Stimulated activated effector memory CD8-positive, alpha-beta T cell treated with anti-CD3 and anti-CD28 coated beads, Interleukin-12 subunit alpha, Interleukin-12 subunit beta, amount 100 ng/mL, for 72 hours (primary cell): ENCODE measurements at places on chromosomes 1 and 21.

DNA sequence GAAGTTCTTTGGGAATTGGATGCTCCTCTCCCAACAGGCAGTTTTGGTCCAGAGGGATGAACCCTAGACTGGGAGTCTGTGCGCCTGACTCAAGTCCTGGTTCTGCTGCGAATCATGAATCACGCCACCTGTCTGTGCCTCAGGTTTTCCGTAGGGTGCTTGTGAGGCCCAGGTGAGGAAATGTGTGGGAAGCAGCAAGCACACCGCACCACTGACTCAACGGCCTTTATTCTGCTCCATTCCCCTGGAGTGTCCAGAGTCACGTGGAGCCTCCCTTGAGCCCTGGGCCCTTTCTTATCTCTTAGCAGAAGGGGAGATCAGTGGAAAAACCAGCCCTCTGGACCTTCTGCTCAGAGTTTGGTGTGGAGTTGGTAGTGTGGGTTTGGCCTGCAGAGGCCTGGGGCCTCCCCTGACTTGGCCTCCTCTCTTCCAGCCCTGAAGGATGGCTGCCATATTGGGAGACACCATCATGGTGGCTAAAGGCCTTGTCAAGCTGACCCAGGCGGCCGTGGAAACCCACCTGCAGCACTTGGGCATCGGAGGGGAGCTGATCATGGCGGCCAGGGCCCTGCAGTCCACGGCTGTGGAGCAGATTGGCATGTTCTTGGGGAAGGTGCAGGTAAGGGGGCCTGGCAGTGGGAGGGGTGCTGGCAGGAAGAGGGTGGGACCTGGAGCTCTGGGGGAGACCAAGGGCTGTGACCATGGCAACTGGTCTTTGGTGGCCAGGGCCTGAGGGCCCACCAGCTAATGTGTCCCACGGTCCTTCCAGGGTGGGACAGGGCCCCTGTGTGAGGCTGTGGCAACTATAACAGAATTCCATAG is 21.1 kb downstream of the COQ8A start:
- no peak for DNase-seq

- DNase-seq, result no peak
Observed at GRCh38 chr1:67041841-67042503, 12.0 kb downstream of the SLC35D1 start.

- DNase-seq, result no peak
Observed at GRCh38 chr1:170247751-170248521, 102.2 kb downstream of the NTMT2 start.

DNA sequence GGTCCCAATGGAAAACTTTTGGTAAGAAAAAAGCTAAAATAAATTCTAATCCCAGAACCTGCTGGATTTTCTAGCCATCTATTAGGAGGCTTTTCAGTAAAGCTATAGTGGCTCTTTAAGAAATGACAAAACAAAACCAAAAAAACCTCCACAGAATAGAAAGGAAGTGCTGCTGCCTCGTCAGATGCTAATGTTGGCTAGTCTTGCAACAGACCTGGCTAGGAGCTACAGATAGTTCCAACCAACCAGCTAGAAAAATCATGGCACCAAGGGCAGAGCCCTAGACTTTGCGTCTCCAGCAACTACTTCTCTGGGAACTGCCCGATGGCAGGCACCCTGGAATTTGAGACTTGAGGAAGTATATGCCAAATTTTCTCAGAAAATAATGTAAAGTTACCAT is 7.6 kb downstream of the CD101 start:
- DNase-seq, result no peak

DNA sequence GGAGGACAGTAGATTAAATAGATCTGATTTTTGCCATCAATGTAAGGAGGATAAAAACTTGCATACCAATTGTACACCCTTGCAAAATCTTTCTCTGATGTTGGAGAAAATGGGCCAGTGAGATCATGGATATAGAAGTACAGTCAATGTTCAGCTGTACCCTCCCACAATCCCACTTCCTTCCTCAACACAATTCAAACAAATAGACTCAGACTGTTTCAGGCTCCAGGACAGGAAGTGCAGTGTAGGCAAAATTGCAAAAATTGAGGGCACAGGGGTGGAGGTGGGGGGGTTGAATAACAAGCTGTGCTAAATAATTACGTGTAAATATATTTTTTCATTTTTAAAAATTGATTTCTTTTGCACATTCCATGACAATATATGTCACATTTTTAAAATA is 3.9 kb upstream of the IFI44 start:
- no peak for DNase-seq

DNA sequence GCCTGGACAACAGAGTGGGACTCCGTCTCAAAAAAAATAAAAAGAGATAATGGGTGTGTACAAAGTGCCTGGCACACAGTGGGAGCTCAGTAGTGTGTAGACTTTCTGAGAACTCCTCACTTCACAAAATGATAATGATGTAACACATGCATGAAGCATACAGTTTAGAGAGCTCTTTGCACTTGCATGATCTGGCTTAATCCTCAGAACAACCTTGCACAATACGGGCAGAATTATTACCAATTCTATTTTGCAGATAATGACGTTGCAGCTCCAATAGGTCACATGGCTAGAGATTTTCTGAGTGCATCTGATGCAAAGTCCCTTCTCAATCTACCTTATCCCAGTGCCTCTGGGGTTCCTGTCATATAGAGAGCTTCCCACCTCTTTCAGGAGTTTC is 71.4 kb downstream of the CD247 start:
- DNase-seq, result no peak

DNA sequence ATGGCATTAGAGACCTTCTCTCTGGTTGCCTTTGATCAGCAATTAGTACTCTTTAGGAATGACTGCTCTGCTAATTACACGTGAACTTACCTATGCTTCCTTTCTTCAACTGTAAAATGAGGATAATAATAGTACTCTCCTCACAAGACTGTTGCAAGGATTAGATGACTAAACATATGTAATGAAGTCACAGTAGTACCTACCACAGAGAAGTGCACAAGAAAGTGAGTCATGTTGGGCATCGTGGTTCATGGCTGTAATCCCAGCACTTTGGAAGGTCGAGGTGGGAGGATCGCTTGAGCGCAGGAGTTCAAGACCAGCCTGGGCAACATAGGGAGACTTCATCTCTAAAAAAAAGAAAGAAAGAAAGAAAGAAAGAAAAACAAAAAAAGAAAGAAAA is 68.1 kb upstream of the AK4 start:
- no peak for DNase-seq

- DNase-seq, result no peak
Observed at GRCh38 chr21:44000360-44000759, 11.7 kb upstream of the TRAPPC10 start.

- DNase-seq, result no peak
Observed at GRCh38 chr1:58441699-58442098, 104.8 kb downstream of the OMA1 start.

DNA sequence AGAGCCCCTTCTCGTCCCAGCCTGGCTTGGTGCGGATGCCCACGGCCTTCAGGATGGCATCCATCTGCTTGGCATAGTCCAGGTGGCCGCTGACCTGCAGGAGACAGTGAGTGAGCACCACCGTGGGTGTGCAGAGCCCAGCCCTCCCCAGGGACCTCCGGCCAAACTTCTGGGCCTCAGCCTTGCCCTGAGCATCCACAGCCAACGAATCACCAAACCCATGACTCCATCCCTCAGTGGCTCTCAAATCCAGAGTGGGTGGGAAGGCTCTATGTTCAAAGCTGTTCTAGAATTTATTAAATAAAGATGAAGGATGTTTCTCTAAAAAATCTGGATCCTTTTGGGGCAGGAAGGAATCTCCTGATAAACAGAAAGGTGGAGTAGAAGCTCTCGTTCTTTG is 18.7 kb downstream of the HTR6 start:
- DNase-seq, result no peak

DNA sequence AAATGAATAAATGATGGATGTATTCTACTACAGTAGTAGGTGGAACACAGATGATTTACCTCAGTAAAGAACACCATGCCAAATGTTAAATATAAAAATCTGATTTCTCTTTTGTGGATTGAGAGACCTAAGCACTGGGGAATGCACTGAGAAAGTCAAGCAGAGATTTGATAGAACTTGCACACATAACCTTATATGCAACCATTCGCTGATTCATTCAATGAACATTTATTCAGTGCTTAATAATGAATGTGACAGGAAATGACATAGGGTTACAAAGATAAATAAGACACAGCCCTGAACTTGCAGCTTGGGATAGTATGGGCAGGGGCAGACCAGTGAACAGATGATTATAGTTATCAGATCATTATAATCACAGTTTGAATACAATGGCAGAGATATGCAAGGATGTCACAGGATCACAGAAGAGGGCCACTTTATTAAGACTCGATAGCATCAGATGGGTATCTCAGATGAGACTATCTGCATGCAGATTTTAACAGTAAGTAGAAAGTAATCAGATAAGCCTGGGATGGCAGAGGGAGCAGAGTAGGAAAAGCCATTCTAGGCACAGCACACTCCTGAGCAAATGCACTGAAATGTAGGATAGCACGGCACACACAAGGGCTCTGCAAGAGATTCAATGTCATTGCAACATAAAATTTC is 169.4 kb downstream of the ASTN1 start:
- no peak for DNase-seq

- DNase-seq, result peak; percentile 89
Observed at GRCh38 chr21:43728467-43729390, 9.8 kb downstream of the PDXK start.

DNA sequence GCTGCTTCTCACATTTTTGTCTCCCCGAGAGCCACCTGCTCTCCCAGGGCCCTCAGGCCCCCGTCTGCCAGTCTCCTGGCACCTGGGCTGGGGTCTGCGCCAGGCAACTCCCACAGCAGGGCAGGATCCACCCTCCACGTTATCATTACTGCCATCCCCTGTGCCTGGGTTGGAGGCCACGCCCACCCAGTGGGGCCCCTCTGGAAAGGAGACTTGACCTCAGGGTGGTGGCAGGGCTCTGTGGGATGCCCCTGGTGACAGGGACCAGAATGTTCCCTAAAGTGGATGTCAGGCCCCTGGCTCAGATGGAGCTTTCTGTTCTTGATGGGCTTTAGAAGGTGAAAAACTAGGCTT is 66.6 kb downstream of the SKI start:
- no peak for DNase-seq

GRCh38 chr1:2053217-2053616 is 3.0 kb downstream of the PRKCZ start:
- DNase-seq, result no peak

DNA sequence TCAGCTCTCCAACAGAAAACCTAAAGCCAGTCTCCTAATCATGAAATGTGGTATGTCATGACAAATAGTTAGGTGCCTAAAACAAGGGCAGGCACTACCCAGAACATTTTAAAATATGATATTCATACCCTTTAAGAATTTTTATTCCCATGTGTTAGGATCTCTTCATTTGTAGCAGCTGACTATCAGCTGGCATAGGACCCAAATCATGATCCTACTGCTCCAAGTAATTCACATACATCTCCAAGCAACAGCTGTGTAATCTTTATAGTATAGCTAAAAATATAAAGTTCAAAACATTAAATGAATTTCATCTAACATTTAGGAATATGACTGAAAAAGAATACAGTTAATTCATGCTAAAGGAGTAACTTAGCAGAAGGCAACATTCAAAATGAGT is 57.5 kb downstream of the ENAH start:
- DNase-seq, result no peak

- DNase-seq, result no peak
Observed at GRCh38 chr1:13772271-13772670, 72.3 kb downstream of the PRDM2 start.

GRCh38 chr21:40095477-40095876 is 228.2 kb downstream of the PCP4 start:
- no peak for DNase-seq

- DNase-seq, result no peak
Observed at GRCh38 chr21:36719614-36720013, 20.7 kb downstream of the SIM2 start.

DNA sequence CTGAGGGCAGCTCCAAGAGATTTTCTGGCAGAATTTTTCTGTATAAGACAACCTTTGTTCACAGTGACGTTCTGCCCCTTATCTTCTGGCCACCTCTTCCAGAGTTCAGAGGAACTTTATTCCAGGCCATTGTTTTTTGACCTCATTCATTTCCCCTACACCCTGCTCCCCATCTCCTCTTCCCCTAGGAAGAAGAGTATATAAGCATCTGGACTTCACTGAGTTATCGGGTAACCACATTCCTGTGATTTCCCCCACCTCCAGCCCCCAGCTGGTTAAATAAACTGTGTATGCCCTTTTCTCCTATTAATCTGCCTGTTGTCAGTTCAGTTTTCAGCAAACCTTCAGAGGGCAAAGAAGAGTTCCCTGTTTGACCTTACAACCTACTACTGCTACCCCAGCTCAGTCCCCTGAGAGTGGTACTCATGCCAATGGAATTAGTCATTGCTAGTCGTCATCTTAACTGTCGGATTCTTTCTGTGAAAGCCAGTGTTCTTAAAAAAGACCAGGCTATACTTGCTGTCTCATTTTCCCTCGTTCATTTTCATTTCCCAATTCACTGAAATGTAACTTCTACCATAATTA is 14.3 kb upstream of the ALG14 start:
- DNase-seq, result no peak

- no peak for DNase-seq
Observed at GRCh38 chr1:154301582-154301981, 19.3 kb upstream of the AQP10 start.

GRCh38 chr1:31535561-31535960 is 40.8 kb upstream of the TINAGL1 start:
- DNase-seq, result no peak

GRCh38 chr1:85683292-85684025 is 24.8 kb downstream of the ZNHIT6 start:
- DNase-seq, result no peak

DNA sequence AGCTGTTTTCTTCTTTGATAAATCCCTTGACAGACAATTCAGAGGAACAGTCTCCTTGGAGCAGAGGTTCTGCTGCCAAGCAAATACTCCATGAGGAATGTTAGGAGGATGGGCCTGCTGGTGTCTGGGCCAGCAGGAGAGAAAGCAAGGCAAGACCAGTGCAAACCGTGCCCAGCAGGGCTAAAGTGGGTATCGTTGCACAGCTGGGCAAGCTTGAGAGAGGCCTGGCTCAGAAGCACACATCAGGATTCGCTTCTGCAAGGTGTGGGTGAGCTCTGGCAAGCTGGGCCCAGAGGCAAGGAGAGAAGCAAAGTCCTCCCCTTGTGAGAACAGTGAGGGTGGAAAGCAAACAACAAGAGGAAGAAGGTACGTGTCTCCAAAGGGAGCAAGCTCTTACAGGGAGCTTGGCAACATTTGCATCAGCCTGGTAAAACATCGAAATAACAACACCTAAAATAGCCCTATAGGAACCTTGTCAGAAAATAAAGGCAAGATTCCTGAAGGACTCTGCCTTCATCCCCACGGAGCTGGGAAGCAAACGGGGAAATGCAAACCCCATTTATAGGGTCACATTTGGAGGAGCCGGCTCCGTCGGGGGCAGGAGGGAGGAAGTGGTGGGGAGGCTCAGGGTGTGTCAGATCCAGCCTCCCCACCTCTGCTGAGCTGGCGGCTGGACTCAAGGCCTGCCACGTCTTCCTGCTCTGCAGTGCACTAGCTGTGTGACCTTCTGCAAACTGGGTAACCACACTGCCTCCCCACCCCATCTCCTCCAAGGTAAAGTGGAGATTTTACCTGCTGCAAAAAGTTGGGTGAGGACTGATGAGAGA is 62.3 kb upstream of the HIVEP3 start:
- peak; percentile 17 for DNase-seq

DNA sequence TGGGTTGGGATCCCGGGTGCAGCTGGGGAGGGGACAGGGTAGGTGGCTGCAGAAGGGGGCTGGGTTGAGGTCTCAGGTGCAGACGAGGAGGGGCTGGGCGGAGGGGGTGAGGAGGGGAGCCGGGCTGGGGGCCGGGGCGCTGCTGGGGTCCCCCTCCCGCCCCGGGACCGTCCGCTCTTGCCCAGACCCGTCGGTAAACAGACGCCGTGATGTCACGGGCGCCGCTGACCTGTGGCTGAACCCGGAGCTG is 22.3 kb downstream of the DHRS3 start:
- DNase-seq, result no peak
